Amniotic epithelial cell (primary cell): ENCODE measurements at places on chromosomes 4 and X.

DNA sequence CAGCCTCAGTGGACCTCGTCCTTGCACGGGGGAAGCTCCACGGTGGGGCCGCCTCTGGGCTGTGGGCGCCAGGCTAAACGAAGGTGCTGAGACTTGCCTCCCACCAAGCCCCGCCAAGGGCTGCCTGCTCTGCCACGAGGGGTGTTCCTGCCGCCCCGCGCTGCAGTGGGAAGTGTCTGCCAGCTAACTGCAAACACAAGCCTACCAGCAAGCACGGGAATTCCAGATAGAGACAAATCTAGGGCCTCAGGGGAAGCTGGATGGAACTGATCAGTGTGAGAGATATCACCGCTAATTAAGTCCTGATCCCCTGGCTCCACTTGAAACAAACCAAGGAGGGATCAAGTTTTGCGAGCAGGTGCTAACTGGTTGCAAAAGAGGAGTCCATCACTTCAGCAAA, 181.6 kb upstream of the LEF1 start:
- no peak for DNase-seq

- DNase-seq: peak; percentile 75
Measured at GRCh38 chr4:8035371-8035780, 95.7 kb upstream of the AFAP1 start.

- DNase-seq: peak; percentile 25
Measured at GRCh38 chr4:110514889-110515479, 39.0 kb downstream of the ENPEP start.

GRCh38 chr4:31058656-31059055, 338.5 kb downstream of the PCDH7 start:
- no peak for DNase-seq

- no peak for DNase-seq
Measured at GRCh38 chr4:78137532-78137931, 80.4 kb downstream of the FRAS1 start.

- no peak for DNase-seq
Measured at GRCh38 chrX:97638621-97639020, 754.9 kb downstream of the RPA4 start.

DNA sequence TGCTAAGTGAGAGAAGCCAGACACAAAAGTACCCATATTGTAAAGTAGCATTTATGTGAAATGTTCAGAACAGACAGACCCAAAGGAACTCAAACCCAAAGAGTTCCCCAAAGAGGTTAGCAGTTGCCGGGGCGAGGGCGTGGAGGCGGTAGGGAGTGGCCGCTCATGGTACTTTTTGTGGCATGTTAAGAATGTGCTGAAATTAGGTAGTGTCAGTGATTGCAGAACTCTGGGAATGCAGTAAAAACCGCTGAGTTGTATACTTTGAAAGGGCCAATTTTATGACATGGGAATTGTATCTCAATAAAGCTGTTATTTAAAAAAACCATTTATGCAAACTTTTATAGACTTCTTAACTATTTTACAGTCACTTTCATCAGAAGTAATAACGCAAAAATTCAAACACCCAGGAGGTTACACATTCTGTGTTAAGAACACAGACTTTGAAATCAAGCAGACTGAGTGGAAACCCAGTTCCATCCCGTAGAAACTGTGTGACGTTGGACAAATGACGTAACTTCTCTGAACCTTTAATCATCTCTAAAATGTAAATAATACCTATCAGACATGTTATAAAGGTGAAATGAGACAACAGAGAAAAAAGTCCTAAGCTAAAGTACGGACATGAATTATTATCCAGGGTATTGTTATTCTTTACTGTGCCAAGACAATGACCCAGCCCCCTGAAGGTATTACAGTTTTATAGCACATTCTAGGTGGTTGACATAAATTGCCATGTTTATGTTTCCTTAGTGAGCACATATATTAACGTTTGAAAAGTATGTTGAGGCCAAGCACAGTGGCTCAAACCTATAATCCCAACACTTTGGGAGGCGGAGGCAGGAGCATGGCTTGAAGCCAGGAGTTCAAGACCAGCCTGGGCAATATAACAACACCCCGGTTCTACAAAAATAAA, 19.7 kb downstream of the ZFP42 start:
- peak; percentile 29 for DNase-seq

GRCh38 chr4:29541757-29542156, 1178.4 kb upstream of the PCDH7 start:
- DNase-seq: no peak

DNA sequence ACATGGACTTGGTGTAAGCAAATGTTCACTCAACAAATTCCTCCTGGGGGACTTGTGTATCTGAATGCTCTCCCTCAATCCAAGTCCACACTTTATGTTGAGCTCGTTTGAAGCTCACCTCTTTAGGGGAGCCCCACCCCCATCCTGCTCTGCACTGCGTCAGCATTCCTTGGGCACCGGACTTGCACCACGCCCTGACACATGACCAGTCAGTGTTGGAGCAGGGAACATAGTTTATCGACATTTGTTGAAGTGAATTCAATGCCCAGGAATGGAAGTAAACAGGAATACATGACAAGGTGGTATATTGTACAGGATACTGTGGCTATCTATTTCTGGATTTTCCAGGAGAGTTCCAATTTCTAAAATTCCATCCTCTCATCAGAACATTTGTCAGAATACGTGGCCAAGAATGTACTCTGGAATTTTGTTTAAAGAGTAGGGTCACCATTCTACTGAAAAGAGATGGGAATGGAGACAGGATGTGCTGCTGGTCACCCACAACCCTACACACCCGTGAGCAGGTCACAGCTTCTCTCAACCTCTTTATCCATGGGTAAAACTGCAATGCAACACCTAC, 60.0 kb upstream of the LNX1 start:
- DNase-seq: peak; percentile 24

- peak; percentile 32 for DNase-seq
Measured at GRCh38 chrX:12065251-12065650, 73.0 kb upstream of the FRMPD4 start.

DNA sequence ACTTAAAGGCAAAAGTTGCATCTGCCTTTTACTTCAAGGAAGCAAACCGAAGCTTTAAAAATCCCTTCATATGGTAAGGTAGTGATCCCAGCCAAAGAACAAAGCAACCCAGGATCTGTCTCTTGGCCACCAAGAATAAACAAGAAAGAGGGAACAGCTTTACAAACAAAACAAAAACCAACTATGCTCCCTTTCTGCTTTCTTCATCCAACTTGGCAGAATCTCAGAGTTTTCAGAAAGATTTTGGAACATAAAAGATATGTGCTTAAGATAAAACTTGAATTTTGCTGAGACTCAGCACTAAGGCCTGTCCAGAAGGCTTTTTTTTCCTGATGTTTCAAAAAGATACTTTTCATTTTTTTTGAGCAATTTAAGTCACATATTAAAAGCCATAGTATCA, 94.0 kb downstream of the COL4A6 start:
- no peak for DNase-seq

DNA sequence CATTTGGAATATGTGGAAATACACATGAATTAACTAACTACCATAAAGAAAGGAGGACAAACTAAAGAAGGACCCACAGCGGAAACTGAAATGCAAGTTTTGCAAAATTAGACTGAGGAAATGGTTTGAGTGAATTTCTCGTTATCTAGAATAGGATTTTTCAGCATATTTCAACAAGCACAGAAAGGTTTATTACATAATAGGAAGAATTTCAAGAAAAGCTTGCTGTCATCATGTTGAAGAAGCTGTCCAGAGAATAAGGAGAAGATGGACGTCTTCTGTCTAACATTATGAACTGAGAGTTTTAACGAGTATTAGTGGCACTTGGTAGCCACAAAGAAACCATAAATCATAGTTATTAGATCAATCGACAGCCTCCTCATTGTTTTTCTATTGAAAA, 45.0 kb downstream of the TEC start:
- DNase-seq: peak; percentile 9

DNA sequence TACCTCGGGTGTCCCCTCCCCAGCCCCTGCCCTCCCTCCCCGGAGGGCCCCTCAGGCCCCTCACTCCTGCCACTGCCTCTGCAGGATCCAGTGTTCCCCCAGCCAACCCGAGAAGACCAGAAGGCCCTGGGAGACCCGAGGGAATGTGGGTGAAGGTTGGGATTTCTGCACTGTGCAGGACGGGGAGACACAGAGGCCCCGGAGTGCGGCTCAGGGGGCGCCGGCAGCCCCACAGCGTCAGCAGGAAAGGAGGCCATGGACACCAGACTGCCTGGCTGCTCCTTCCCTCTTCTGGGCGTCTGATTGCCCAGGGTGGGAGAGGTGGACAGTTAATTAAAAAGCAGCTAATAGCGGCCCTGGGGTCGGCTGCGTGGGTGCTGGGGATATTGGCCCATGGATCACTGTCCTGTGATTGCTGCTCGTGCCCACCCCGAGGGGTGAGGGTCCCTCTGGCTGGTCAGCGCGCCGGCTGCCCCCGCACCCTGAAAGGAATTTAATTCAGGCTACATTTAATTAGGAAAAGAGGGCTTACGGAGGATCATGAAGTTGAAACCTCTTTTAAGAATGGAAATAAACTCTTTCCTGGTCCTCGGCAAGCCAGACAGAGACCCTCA, 57.8 kb upstream of the NKX1-1 start:
- DNase-seq: no peak

- DNase-seq: no peak
Measured at GRCh38 chrX:100363896-100364295, 46.2 kb downstream of the PCDH19 start.

DNA sequence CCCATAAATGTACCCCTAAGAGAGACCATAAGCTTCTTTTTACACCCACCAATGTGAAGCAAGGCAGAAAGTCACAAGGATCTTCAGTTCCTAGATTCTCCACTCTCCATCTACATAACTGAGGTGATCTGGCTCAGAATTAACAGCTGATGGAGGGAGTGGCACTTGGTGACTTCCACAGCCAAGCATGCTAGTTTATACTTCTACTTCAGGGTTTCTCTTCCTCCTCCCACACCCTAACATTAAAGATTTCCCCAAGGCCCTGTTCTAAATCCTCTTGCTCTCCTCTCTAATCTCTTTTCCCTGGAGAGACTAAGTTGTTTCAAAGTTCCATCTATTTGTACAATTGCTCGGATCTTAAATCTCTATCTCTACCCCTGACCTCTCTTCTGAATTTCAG, 81.1 kb downstream of the MBNL3 start:
- DNase-seq: no peak

- no peak for DNase-seq
Measured at GRCh38 chr4:25446611-25447010, 69.5 kb downstream of the ANAPC4 start.

GRCh38 chr4:107922486-107923473, 8.6 kb upstream of the CYP2U1 start:
- DNase-seq: no peak

GRCh38 chr4:188372829-188373228, 233.6 kb downstream of the TRIML1 start:
- peak; percentile 10 for DNase-seq

DNA sequence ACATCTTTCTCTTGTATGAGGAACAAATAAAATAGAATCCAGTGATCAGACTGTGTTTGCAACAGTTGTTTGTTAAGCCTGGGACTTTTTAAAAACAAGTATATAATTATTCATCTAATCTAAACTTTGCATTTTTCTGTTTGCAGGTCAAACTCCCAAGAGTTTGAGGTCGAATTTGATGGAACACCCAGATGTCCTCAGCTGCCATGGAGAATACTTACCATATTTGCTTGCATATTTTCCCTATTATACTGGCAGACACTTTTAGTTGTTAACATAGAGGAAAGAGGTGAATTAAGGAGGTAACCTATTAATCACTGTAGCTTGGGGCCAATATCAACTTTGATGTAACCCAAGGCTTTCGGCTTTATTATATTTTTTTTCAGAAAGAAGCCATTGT, 401.5 kb upstream of the DIPK2B start:
- DNase-seq: peak; percentile 46

- no peak for DNase-seq
Measured at GRCh38 chr4:40564004-40564403, 65.7 kb downstream of the RBM47 start.

- DNase-seq: no peak
Measured at GRCh38 chr4:124703154-124703553, 9.4 kb downstream of the ANKRD50 start.

DNA sequence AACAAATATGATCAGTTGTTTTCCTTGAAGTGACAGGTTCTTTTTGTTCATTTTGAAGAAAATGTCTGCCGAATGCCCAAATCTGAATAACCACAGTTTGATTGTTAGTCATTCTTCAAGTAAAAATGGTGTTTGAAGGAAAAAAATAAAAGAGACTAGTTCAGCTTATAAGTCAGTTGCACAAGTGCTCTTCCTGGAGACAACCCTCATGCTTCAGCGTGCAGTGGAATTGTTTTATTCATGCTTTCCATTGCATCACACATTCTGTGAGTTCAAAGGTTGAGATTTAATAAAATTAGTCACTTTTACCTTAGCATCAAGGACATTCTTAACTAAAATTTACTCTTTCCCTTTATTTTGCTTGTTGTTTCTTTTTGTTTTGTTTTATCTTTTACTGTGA, 404.9 kb downstream of the ZNF674 start:
- peak; percentile 58 for DNase-seq

GRCh38 chrX:50769389-50770063, 44.5 kb downstream of the SHROOM4 start:
- DNase-seq: no peak

DNA sequence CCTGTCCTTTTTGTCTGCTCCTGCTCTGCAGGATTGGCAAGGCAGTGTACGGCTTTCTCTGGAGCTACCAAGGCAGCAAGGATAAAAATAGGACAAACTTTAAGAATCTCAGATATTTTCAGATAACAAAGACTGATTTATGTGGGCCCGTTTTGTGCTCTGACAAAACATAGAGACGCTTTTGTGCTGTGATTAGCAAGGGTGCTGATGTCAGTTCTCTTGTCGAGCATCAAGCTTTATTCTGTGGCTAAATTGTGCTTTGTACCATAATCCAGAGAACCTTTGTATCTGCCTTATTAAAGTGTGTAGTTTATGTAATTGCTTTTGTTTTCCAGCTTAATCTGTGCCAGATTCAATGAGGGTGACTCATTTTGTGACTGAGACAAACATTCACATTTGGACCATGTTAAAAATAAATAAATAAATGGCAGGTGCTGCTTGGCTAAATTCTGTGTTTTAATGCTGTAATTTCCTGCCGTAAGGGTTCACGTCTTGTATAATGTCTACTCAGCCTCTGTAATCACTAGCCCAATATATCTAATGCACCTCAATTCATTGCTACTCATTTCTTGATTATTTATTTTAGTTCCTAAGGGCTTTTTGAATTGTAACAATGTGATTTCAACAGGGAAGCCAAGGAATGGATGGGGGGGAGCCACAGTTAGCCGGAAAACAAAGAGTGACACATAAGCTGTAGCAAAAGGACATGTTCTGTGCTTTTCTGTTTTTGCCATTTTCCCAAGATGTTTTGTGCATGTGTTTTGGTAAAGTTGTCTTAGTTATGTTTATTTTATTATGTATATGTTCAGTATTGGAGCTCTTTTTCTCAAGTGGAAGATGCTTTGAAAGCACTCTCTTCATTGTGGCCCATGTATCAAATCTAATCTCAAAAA, 75.1 kb downstream of the GAB1 start:
- DNase-seq: no peak
